MCF 10A (cell line): ENCODE measurements at places on chromosomes 11 and 22. TPM values are rescaled to one million over a fixed set of nuclear protein-coding genes. Genes with fewer than 3 reads are reported as not detected.
A peak's percentile ranks its signal among the peaks of the same experiment; 100 is the strongest.

DNA sequence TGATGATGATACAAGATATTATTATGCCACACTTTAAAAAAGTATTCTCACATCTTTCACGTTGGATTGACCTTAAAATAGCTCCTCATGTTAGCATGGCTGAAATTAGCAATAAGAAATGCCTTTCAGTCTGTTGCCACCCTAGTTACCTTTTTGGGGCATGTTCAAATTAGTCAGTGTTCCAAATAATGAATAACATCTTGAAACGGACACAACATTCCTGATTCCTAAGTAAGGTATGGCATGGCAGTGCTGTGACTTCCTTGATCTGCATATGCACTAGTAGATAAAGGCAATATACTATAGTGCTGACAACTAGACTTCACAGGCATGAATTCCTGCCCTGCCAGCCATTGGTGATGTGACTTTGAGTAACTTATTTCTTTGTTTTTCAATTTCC lies 914.5 kb downstream of the METTL15 start:
- no peak overlapping the region for H3K27ac ChIP-seq
- H3K27me3 ChIP-seq, result no peaks in the 10 kb centered on the region
- no peak for DNase-seq
- no peaks in the 10 kb centered on the region for H3K36me3 ChIP-seq
- no peak overlapping the region for H3K4me3 ChIP-seq

DNA sequence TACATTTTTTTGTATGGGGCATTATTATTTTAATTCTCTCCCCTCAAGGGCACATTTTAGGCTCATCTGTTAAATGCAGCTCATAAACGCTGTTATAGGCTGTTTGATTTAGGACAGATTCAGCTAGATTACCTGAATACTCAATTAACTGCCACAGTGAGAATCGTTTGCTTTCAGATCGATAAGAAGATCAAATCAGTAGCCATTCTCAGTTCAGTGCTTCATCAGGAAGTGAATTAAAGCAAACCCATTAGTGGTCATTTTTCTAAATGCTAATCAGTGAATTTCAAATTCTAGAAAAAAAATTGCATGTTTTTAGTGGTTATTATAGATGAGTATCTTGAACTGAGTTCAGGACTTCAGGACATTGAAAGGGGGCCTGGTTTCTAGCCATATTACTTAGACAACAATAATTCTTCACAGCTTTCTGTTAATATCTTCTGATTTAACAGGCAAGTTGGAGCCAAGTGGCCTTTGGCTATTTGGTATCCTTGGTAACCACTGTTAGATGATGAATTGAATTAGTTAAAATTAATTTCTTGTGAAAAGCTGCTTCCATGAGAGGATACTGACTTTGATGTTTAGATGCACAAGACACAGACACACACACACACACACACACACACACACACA lies 18.6 kb downstream of the SYT9 start:
- DNase-seq, result no peak
- H3K4me3 ChIP-seq, result no peak overlapping the region
- no peaks in the 10 kb centered on the region for H3K36me3 ChIP-seq
- no peaks in the 10 kb centered on the region for H3K27me3 ChIP-seq

DNA sequence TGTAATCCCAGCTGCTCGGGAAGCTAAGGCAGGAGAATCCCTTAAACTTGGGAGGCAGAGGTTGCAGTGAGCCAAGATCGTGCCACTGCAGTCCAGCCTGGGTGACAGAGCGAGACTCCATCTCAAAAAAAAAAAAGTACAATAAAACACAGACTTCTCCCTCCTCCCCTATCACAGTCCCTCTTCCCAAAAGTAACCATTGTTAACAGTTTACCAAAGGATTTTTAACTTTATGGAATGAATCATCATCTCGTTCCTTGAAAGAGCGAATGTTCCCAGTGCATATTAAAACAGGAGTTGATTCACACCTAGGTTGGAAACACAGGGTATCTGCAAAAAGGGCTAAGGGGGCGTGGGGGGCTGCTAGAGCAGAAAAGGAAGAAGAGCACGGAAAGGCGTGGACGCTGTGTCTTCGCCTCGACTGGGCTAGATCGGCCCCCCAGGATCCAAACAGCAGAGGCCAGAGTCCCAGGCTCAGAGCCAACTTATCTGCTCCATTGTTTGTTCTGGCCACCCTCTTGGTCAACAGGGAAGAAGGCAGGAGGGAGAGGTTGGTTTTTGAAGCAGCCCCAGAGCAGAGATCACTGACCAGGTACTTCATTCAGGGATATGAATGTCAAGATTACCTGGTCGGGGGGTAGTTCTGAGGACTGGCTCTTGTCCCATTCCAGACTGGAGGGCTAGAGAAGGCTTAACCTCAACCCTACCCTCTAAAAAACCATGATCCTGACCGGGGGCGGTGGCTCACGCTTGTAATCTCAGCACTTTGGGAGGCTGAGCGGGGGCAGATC lies 2.1 kb upstream of the AHNAK start:
- no peaks in the 10 kb centered on the region for H3K27me3 ChIP-seq
- H3K36me3 ChIP-seq, result peaks cover 9% of the 10 kb centered on the region
- peaks cover 32% of the 10 kb centered on the region for H3K4me1 ChIP-seq

GRCh38 chr22:49274754-49275380 lies 552.8 kb downstream of the BRD1 start:
- no peak overlapping the region for H3K4me3 ChIP-seq
- no peaks in the 10 kb centered on the region for H3K36me3 ChIP-seq
- no peak overlapping the region for H3K27ac ChIP-seq
- DNase-seq, result no peak
- H3K4me1 ChIP-seq, result no peaks in the 10 kb centered on the region

- H3K36me3 ChIP-seq, result peaks cover 6% of the 10 kb centered on the region
- H3K27me3 ChIP-seq, result no peaks in the 10 kb centered on the region
- H3K27ac ChIP-seq, result no peak overlapping the region
- H3K4me1 ChIP-seq, result peaks cover 14% of the 10 kb centered on the region
- H3K4me3 ChIP-seq, result no peak overlapping the region
Observed at GRCh38 chr11:103398829-103399228, 289.6 kb downstream of the DYNC2H1 start.

GRCh38 chr11:59226396-59226795 lies 13.7 kb upstream of the MPEG1 start:
- H3K27ac ChIP-seq, result no peak overlapping the region
- H3K4me3 ChIP-seq, result no peak overlapping the region
- H3K27me3 ChIP-seq, result no peaks in the 10 kb centered on the region
- H3K36me3 ChIP-seq, result no peaks in the 10 kb centered on the region
- DNase-seq, result no peak

DNA sequence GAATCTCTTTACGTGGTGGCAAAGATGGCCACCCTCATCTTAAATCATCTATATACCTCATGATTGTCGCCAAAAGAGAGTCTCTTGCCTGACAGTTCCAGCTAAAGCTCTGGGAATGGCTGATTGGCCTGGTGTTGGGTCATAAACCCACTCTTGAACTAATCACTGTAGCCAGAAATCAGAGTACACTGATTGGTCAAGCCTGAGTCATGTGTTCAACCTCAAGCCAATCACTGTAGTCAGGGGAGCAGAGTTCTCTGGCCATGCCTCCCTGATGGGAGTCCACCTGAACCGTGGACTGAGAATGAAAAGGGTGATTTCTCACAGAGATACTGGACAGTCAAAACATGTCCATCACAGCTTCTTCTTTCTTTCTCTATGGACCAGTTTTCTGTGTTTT lies 45.8 kb downstream of the RCN1 start:
- H3K27ac ChIP-seq, result peak overlapping the region; percentile 3
- no peaks in the 10 kb centered on the region for H3K27me3 ChIP-seq
- DNase-seq, result no peak
- no peak overlapping the region for H3K4me3 ChIP-seq
- peaks cover 13% of the 10 kb centered on the region for H3K4me1 ChIP-seq

DNA sequence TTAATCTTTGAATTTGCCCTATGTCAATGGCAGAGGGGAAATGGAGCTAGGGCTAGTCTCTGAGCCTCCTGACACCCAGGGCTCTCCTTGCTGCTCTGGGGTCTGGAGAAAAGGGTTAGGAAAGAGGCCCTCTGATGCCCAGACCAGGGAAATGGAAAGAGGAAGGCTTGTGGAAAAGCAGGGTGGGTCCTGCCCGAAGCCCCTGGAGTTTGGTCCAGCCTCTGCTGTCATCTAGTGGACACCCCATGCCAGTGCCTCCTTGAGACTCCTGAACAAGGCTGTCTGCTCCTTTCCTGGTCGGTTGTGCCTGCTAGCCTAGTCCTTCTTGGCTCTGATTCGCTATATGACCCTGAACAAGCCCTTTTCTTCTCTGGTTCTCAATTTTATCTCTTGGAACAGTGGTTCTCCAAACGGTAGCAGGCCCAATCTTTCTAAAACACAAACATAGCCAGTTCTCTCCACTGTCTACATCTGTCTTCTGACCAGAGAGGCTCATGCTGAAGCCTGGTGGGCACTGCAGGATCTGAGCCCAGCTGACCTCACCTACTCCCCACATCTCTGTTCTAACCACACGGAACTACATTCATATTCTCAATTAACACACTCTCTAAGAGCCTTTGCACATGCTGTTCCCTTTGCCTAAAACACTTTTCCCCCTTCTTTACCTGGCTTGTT lies 8.8 kb upstream of the PLA2G3 start:
- no peak overlapping the region for H3K4me3 ChIP-seq
- peak; percentile 75 for DNase-seq
- no peaks in the 10 kb centered on the region for H3K27me3 ChIP-seq
- peaks cover 9% of the 10 kb centered on the region for H3K4me1 ChIP-seq

DNA sequence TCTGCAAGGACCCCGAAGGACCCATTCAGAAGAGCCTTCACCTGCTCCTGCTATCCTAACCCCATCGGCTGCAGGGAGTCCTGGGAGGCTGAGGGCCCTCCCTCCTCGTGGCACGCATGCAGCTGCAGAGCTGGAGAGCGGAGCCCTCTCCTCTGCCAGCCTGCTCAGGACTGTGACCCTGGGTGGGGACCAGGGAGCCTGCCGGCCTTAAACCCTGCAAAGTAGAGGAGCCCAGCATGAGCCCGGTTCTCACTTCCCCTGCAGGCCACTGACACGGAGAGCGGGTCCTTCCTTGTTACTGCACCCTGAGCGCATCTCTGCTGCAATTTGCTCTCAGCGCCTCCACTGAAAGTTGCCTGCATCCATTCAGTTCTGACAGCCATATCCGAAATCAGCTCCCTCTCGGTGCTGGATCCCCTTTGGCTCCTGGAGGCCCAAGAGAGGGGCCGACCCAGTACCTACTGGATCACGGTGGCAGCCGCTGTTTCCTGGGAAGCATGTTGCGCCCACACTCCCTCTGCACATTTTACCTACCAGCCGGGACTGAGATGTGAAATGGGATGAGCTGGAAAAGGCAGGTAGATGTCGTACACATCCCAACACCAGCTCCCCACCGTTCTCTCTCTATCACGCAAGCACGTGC lies 312.1 kb downstream of the NTM start:
- no peak overlapping the region for H3K4me3 ChIP-seq
- no peaks in the 10 kb centered on the region for H3K4me1 ChIP-seq
- H3K27me3 ChIP-seq, result no peaks in the 10 kb centered on the region
- H3K36me3 ChIP-seq, result no peaks in the 10 kb centered on the region
- DNase-seq, result no peak

DNA sequence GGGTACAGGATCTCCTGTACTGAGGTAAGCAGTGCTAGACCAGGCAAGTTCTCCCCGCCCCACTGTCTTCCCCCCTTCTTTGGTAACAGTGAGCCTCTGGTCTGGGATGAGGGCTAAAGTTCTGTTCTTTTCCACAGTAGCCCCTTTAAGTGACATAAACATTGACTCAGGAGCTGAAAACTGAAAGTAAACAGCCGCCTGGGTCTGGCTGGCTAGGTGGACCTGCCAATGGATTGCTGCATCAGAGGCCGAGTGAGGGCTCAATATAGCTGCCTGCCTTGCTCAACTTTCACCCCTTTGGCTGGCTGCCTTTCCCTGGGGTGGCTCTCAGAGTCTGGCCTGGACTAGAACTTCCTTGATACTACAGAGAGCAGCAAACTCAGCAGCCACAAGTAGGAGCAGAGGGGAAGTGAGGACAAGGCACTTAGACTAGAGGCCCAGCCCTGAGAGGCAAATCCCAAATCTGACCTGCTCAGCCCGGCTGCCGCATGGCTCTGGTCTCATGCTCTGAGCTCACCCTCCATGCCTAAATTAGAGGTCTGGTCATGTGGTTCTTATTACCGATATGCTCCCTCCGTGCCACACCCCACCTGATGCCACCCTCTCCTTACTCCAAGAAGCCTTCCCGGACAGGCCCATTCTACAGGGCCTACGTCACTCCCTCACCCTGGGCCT lies 9.6 kb upstream of the UCP3 start:
- no peaks in the 10 kb centered on the region for H3K27me3 ChIP-seq
- peak; percentile 73 for DNase-seq
- H3K4me1 ChIP-seq, result no peaks in the 10 kb centered on the region
- peaks cover 6% of the 10 kb centered on the region for H3K36me3 ChIP-seq
- no peak overlapping the region for H3K4me3 ChIP-seq

GRCh38 chr11:66314561-66315497 lies 2.0 kb downstream of the CD248 start:
- H3K4me3 ChIP-seq, result peak overlapping the region; percentile 16
- no peaks in the 10 kb centered on the region for H3K36me3 ChIP-seq
- H3K27me3 ChIP-seq, result no peaks in the 10 kb centered on the region

- peak overlapping the region; percentile 13 for H3K27ac ChIP-seq
- H3K36me3 ChIP-seq, result peaks cover 16% of the 10 kb centered on the region
- peak overlapping the region; percentile 100 for H3K4me3 ChIP-seq
- H3K4me1 ChIP-seq, result peaks cover 48% of the 10 kb centered on the region
- no peak for DNase-seq
Observed at GRCh38 chr11:78189851-78190250, 1.1 kb downstream of the USP35 start.

- H3K27me3 ChIP-seq, result peaks cover 50% of the 10 kb centered on the region
- no peaks in the 10 kb centered on the region for H3K36me3 ChIP-seq
- DNase-seq, result no peak
- no peak overlapping the region for H3K4me3 ChIP-seq
- H3K4me1 ChIP-seq, result no peaks in the 10 kb centered on the region
Observed at GRCh38 chr11:119828819-119829218, 99.8 kb upstream of the NECTIN1 start.

DNA sequence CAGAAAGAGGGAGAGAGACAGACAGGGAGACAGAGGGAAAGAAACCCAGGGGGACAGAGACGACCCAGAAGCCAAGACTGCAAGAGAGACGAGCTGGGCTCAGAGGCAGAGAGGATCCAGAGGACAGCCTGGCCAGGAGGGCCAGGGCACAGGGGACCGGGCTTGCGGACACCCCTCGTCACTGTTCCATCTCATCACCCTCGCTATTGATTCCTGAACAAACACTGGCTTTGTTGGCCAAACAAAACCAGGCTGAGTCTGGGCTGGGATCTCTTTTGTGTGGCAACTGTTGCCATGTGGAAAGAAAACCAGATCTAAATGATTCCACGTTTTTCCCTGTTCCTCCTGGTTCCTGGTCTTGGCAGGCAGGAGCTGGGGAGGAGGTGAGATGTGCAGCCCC lies 339.4 kb downstream of the MN1 start:
- H3K36me3 ChIP-seq, result peaks cover 6% of the 10 kb centered on the region
- no peak overlapping the region for H3K4me3 ChIP-seq
- DNase-seq, result no peak
- H3K27me3 ChIP-seq, result no peaks in the 10 kb centered on the region
- peak overlapping the region; percentile 68 for H3K27ac ChIP-seq
- H3K4me1 ChIP-seq, result peaks cover 29% of the 10 kb centered on the region

GRCh38 chr22:20569059-20570058 lies 61.9 kb downstream of the MED15 start:
- peak; percentile 96 for DNase-seq
- peak overlapping the region; percentile 94 for H3K27ac ChIP-seq
- peak overlapping the region; percentile 59 for H3K4me3 ChIP-seq
- H3K27me3 ChIP-seq, result no peaks in the 10 kb centered on the region

GRCh38 chr11:36605221-36606216 lies 7.5 kb upstream of the RAG2 start:
- no peaks in the 10 kb centered on the region for H3K27me3 ChIP-seq
- H3K4me3 ChIP-seq, result no peak overlapping the region
- no peak overlapping the region for H3K27ac ChIP-seq
- no peaks in the 10 kb centered on the region for H3K4me1 ChIP-seq

Gene POTEH
- total RNA-seq, result not detected in 2 replicates

Gene WBP2NL
- 0.66 and 1.1 TPM in 2 replicates for total RNA-seq

Gene GTSE1
- total RNA-seq, result 12.7 and 19.9 TPM in 2 replicates

Gene MPPED2
- total RNA-seq, result not detected in 2 replicates

Gene CD6
- not detected in 2 replicates for total RNA-seq

Gene REXO2
- 125 and 126 TPM in 2 replicates for total RNA-seq

Gene SLC22A25
- total RNA-seq, result not detected in 2 replicates
